Muscle of back (tissue), 13 donors: ENCODE measurements at places on chromosomes 2 and 18. TPM values are rescaled to one million over a fixed set of nuclear protein-coding genes. Genes with fewer than 3 reads are reported as not detected.

Gene ACTG2
- 8.3 TPM for polyA plus RNA-seq

Gene TFPI
- 41.1 TPM for polyA plus RNA-seq

DNA sequence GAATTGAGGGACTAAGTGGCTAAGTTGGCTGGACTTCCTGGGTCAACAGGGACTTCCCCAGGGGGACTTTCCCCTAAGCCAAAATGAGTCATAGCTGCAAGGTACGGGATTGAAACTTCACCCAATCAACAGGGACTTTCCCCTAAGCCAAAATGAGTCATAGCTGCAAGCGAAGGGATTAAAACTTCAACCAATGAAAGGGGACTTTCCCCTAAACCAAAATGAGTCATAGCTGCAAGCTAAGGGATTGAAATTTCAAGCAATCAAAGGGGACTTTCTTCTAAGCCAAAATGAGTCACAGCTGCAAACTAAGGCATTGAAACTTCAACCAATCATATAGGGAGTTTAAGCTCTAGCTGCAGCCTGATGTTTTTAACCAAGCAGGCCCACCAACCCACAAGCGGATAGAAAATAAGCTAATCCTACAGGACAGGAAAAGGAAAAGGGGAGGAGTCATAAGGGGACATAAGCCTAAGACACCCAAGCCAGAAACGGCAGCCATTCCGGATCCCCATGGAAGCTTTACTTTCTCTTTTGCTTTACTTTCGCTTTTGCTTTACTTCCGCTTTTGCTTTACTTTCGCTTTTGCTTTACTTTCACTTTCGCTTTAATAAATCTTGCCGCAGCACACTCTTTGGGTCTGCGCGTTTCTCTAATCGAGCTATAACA is 1375.4 kb upstream of the CELF4 start:
- peak; percentile 12 for DNase-seq

GRCh38 chr18:31977270-31977872 is 34.4 kb upstream of the TRAPPC8 start:
- no peak for DNase-seq

Gene FAM210A
- polyA plus RNA-seq, result 27.1 TPM

DNA sequence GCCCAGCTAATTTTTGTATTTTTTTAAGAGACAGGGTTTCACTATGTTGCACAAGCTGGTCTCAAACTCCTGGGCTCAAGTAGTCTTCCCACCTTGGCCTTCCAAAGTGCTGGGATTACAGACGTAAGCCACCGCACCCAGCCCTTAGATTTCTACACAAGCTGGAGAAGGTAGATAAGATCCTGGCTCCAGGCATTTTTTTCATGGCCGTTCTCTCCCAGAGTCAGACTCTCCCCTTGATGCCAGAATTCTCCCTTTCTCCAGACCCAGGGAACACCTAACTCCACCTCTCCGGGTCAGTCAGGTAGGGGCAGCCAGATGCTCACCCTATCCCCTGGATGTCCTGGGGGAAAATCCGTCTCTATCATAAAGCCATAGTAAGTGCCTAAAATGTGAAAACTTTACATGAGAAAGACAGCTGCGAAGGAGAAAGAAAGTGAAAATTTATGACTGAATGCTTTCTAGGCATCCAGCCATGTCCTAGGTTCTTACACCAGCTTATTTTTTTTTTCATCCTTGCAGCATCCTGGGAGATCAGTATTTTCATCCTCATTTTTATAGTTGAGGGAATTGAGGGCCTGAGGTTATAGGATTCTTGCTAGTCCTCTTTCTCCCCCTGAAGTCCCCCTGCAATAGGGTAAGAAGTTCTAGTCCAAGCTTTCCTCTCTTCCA is 16.3 kb downstream of the SIX3 start:
- no peak for DNase-seq

Gene MYCN
- polyA plus RNA-seq, result 11.9 TPM

GRCh38 chr18:25166113-25166512 is 185.9 kb downstream of the ZNF521 start:
- no peak for DNase-seq

DNA sequence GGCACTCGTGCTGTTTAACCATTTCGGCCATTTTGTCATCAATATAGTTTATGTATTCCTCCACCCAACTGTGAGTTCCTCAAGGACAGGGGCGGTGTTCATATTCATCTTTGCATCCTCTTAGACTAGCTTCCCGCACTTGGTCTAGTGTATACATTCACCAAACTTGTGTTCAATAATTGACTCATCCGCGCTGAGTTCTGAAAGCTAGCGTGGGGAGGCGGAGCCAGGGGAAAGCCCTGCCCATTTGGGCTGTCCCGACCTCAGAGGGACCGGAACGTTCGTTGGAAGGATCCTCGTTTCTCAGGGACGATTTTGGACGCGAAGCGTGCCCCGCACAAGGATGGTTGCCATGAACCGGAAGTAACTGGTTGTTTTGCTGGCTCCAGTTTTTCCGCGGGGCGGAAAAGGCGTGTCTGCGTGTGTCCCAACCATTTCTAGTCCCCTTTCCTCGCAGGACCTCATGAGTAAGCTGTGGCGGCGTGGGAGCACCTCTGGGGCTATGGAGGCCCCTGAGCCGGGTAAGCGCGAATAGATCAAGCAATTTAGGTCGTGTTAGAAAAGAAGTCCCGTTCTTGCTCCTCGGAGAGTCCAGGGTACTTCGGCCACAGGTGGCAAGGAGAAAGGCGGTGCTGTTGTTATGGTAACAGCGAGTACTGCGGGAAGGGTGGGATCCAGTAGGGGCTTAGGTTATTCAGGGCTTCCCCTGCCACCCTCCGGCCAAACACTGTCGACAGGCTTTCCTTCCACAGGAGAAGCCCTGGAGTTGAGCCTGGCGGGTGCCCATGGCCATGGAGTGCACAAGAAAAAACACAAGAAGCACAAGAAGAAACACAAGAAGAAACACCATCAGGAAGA is at the start of gene INO80B:
Gene INO80B, plus strand, starts transcription at position 434 of the 858 bp plus-strand sequence. Its CDS starts 30 bp downstream, at position 464.
- DNase-seq, result peak; percentile 98

Gene PLGLB2
- polyA plus RNA-seq, result 2.0 TPM

Gene CAPN13
- 0.22 TPM for polyA plus RNA-seq

DNA sequence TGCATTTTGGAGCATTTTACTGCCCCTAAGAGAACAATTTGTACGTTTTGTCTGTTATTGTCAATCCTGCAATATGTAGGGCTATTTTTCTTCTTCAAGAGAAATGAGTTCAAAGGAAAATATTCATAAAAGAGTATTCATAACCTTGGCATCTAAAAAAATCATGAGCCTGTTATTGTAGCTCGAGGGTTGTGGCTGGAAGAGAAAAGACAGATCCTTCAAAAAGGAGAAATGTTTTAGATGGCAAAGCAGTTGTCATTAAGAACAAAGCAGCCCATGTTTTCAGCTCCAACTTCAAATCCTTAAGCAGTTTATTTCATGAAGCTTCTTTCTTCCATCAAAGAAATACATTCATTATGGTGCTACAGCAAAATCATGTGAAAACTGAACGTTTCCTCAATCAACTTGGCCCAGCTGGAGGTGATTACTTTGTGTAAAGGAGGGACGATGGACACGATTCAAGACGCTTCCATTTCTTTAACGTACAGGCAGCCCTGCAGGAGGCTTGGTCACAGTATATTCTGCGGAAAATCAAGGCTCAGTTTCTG is 31.4 kb downstream of the QPCT start:
- peak; percentile 58 for DNase-seq

GRCh38 chr18:5286525-5286924 is 9.0 kb downstream of the ZBTB14 start:
- no peak for DNase-seq

GRCh38 chr2:126863336-126864015 is 35.2 kb upstream of the TEX51 start:
- DNase-seq, result no peak

Gene SLC8A1
- 9.1 TPM for polyA plus RNA-seq

- no peak for DNase-seq
These were observed 61.2 kb upstream of the ATL2 start for GRCh38 chr2:38438133-38438882.
